Right ventricle myocardium superior (tissue), 1 donor: ENCODE measurements at places on chromosomes 5 and 9. TPM values are rescaled to one million over a fixed set of nuclear protein-coding genes. Genes with fewer than 3 reads are reported as not detected.

The ZDHHC11B gene
- total RNA-seq, result 18.8 TPM

The HAPLN1 gene
- 0.32 TPM for total RNA-seq

The CEP72 gene
- total RNA-seq, result 1.7 TPM

The DNAH5 gene
- total RNA-seq, result 0.27 TPM

- DNase-seq, result no peak
Measured at GRCh38 chr9:131276891-131277286, 579 bp upstream of the FAM78A start.

GRCh38 chr9:124652615-124653393, 118.3 kb downstream of the NR6A1 start:
- DNase-seq, result no peak

GRCh38 chr9:127662617-127663016, 44.2 kb upstream of the CFAP157 start:
- no peak for DNase-seq

DNA sequence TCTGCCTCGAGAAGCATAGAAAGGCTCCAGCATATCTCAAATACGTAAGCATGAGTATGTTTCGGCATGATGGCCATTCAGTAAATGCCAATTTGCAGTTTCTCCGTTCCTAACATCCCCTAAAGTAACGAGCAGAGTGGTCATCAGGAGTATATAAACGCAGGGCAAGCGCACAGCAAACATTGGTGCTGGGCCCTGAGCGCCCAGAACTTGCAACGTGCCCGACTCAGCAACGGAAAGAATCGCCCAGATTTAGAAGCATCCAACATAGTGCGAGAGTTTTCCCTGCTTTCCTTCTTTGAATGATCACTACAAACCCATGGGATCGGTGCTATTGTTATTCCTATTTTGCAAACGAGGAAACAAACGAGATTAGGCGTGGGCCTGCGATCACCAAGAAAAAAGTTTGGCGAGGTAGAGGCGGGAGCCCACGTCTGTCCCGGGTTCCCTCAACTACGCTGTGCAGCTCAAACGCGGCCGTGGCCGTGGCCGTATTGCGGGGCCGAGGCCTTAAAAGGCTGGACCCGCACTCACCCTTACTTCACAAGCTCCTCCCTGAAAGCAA, 505 bp downstream of the RPS14 start:
- DNase-seq, result no peak

GRCh38 chr9:34797367-34797766, 87.4 kb upstream of the CCL21 start:
- no peak for DNase-seq

DNA sequence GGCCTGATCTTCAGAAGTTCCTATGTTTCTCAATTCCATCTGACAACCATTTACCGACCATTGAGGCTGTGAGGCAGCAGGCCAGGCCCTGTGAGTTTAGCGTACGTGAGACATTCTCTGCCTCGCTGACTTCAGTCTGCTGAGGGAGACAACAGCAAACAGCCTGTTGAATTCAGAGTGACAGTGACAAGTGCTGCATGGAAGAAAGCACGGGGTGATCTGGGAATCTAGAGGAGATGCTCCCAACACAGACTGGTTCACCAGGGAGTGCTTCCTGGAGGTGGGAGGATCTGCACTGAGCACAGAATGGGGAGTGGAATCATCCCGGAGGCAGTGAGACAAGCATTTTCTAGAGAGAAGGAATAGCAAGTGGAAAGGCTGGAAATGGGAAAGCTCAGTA, 10.0 kb upstream of the DDX41 start:
- no peak for DNase-seq

DNA sequence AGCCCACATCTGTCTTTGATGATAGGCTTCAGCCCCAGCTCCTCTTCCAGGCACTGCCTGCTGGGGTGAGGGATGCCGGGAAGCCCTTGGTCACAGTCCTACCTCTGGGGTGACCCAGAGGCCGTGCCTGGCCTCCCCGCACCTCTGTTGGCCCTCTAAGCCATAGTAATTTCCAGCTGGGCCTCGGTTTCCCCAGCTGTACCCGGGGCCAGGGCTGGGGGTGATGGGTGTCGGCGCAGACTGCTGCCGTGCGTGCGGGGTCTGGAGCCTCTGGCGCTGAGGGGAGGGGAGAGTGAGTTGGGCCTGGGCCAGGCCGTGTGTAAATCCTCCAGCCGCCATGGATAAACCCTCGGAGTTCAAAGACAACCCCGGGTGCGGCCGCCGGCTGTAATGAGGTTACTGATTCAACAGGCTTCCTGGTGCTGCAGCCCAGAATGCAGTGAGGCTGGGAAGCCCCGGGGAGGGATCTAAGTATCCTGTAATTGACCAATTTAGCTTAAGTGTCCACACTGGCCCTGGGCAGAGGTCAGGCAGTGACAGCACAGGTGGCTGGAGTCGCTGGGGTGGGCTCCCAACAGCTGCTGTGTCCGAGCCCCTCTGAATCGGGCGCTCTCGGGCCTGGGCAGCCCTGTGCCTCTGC, 7.1 kb downstream of the RXRA start:
- peak; percentile 61 for DNase-seq

DNA sequence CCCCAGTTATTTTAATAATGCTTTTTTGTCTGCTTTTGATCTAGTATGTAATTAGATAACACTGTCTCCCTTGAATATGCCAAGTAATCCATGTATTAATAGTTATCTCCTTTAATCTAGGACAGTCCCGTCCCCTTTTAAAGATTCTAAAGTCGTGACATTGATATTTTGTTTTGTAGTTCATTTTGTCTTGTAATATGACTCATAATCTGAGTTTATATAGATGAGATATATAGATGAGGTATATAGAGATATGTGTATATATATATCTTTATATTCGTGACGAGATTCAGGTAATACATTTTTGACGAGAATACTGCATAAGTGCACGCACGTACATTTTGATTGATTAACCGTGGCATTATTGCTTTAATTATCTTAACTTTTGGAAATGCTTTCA, 1.6 kb downstream of the SREK1 start:
- no peak for DNase-seq

GRCh38 chr9:138049085-138049778, 171.7 kb downstream of the CACNA1B start:
- DNase-seq, result no peak

DNA sequence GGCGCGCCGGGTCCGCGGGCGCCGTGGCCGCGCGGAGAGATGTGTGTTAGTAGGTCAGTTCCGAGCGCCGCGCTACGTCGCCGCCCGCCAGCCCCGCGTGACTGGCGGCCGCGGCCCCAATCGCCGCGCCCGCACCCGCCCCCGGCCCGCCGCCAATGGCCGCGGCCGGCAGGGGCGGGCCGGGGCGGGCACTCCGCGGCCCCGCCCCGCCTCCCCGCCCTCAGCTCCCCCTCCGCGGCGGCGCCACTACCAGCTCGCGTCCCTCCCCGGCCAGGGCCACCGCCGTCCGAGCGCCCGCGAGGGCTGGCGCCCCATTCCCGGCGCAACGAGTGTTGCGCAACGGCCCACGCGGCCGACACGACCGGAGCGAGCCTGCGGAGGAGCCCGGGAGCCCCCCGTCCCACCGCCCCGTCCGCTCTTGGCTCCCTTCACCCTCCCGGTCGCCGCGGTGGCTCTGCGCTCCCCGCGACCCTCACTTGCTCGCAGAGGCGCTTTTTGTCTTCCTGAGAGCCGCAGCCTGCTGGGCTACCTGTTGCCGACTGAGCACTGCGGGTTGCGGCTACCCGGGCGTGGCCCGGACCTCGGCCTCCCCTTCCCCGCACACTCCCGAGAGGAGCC, at the start of gene NFIL3:
Gene NFIL3 (minus strand): TSS at position 48 of the 618 bp plus-strand sequence. CDS start 13,098 bp downstream, outside the sequence.
- DNase-seq, result peak; percentile 92

GRCh38 chr9:115756736-115757135, 396.9 kb upstream of the PAPPA start:
- DNase-seq, result no peak

DNA sequence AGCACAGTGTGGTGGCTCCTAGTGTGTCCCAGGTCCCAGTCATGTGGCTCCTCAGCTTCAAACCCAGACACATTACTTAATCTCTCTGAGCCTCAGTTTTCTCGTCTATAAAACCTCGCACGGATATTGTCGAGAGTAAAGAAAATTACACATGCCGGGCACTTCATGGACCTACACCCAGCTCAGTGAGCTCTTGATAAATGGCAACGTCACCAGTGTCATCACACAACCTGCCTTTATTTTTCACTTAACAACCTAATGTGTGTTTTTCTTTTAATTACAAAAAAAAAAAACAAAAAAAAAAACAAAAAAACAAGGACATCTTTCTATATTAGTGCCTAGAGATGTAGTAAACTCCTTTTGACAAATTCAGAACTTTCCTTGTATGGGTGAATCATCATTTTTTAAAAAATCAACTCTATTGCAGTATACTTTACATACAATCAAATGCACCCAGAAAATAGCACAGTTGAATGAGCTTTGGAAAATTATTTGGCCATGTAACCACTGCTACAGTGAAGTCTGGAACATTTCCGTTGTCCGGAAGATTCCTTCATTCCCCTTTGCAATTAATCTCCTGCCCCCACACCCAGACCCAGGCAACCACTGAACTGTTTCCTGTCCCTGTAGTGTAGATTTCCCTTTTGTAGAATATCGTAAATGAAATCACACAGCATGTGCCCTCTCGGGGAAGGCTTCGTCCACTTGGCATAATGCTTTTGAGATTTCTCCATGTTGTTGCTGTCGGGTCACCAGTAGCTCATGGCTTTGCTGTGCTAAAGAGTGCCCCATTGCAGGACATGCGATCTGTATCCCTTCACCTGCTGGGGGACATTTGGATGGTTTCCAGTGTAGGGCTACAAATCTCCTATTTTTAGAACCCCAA, 100.4 kb upstream of the LARP1 start:
- no peak for DNase-seq

GRCh38 chr5:17190799-17191391, 26.5 kb upstream of the BASP1 start:
- DNase-seq, result no peak

DNA sequence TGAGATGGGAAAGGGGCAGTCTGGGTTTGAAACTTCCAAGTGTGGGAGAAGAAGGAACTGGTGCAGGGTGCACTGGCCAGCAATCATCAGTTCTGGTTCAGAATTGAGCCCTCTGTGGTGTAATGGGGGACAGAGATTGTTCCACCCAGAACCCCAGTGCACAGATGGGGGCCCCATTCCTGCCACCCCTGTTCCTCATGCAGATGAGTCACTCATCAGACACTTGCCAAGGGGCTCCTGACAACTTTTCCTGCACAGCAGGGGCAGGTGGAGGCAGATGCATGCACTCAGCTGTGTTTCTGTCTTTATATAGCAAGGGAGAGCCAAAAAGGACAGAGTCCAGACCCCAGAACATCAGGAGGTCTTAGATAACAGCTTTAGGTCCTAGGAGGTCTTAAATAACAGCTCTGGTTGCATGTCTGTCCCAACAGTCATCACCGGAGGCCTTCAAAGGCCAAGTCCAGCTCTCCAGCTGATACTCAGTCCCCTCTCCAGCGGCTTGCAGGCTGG, 252.9 kb downstream of the HSPA4 start:
- no peak for DNase-seq

DNA sequence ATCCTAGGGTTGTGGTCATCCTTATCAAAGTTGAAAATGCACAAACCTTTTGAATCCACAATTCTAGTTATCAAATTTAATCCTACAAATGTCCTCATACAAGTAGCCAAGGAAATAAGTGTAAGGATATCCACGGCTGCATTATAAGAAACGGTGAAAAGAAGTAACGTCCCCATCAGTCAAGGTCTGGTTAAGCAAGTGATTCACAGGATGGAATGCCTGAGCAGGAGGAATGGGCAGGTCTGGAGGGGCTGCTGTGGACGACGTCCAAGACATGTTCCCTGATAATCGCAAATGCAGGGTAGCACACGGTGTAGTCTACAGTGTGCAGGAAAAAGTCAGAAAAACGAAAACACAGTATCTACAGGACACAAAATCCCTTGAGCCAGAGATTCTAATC, 118.6 kb downstream of the ADAMTS2 start:
- DNase-seq, result peak; percentile 16

GRCh38 chr5:74179179-74179578, 461.3 kb downstream of the ENC1 start:
- DNase-seq, result no peak

DNA sequence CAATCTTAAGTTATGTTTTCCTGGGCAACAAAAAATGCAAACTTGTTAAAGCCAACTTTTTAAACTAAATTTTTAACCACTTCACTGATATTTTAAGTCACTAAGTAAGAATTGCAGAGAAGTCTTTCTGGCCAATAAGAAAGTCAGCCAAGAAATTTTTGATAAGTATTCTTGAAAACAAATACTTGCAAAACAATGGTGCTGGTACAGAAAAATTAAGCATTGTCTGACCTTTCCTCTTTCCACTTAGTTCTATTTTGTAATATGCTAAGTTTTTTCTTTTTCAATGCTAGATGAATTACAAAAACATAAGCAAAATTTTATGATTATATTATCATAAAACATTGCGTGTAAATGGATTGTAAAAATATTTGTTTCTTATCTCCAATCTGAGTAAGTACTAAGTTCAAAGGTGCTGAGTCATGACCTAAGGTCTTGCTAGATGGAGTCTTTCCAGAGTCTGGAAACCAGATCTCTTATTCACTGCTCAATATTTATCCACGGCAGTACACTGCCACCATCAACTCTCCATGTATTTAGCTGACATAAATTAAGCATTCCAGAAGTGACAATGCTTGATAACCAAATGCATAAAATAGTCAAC, 139.7 kb downstream of the MEF2C start:
- no peak for DNase-seq

DNA sequence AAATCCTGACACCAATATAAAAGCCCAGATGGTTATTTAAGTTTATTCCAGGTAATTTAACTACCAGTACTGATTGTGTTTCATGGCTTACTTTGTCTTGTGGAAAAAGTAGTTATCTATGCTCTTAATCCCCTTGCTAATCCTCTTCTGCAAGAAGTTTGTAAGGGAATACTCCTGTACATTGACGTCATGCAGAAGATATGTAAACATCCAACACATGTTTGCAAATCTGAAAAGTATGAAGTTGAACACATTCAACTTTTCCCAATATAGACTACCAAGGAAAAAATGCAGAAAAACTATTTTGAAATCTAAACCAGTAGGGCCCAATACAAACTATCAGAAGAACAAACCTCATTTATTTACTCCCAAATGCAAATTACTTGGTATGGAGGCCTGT, 56.3 kb upstream of the ELL2 start:
- DNase-seq, result no peak

GRCh38 chr5:181153814-181154213, 6.4 kb downstream of the OR2V2 start:
- DNase-seq, result no peak

DNA sequence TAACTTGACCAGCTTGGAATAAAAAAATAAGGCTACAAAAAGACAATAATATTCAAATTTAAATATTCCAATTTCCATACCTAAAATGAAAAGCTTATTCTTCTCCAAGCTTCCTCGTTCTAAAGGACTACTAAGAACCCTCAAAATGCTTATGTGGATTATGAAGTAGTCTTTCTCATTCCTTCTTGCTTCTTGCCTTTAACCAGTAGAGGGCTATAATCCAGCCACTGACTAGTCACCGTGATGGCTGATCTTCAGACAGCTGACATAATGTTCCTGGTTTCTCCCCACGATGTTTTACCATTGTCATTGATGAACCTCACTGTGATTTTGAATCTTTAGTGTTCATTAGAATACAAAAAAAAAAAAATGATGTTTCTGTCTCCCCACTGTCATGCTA, 515.3 kb downstream of the TLE1 start:
- no peak for DNase-seq

- DNase-seq, result no peak
Measured at GRCh38 chr5:21236104-21236503, 1248.1 kb upstream of the CDH18 start.
